Caco-2 (cell line): ENCODE measurements at places on chromosomes 4 and X. TPM values are rescaled to one million over a fixed set of nuclear protein-coding genes. Genes with fewer than 3 reads are reported as not detected.

DNA sequence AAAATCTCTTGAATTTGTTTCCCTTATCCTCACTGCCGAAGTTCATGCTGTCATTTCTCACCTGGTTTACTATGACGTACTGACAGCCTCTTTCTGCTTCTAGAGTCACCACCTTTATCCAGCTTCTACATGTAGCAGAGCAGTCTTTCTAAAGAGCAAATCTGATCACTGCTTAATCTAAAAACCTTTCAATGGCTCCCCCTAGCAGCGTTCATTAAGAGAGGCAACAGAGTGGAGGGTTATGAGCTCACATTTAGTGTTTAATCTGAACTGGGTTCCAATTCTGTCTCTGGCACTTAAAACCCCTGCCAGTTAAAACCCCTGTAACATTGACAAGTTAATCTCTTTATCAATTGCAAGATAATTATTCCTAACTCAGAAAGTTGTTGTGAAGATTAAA lies 4.4 kb downstream of the RBPJ start:
- DNase-seq: peak; percentile 20

DNA sequence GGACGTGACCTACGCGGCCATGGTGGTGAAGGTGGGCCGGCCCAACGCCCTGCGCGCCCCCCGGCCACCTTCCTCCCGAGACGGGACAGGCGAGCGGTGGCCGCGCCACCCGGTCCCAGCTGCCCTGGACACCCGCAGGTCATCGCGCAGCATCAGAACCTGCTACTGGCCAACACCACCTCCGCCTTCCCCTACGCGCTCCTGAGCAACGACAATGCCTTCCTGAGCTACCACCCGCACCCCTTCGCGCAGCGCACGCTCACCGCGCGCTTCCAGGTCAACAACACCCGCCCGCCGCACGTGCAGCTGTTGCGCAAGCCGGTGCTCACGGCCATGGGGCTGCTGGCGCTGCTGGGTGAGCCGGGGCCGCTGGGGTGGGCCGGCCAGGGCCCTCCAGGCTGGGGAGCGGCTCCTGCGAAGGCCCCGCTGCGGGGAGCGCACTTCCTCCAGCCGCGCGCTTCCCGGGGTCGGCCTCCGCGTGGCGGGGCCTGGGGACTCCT lies 9.0 kb upstream of the SLC26A1 start:
- peak; percentile 49 for DNase-seq

DNA sequence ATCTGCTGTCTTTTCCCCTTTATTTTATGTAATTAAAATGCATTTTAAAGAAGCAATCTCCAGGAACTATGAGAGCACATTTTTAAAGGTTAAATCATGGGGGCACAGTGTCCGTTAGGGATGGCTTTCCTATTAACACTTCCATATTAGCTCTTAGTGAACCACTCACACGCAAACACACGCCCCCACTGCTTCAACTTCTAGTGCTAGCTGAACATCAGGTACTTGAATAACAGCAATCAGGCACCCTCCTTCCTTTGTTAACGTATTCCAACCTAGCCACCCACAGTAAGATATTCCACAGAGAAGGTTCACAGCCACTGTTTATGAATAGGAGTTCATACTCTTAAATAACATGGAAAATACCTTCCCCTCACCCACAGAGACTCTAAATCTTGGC lies 9.3 kb downstream of the TMEM255A start:
- DNase-seq: no peak

DNA sequence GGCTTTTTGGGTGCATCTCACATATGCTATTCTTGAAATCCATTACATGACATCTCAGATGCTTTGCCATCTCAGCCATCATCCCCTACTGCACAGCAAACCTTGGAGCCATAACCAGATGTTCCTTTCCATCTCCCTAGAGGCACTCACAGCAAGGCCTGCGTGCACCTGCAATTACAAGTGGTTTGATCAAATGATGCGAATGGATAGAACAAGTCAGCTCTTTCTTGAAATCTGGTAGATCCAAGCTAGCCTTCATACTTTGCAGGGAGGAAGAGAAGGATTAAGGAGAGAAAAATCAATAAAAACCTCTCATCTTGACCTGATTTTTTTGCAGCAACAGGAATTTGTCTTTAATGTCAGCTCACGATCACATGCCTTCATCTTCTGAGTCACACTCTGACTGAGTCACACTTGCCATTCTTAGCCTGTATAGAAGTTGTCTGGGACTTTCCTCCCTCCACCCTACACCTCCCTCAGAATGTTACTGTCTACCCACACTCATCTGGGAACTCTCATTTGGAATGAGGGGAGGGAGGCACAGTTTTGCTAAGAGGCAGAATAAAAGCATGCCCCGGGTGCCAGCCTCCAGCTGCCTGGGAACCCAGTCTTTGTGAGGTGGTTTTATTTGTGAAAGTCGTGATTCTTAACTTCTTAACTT lies 11.9 kb upstream of the TRIML1 start:
- DNase-seq: no peak

DNA sequence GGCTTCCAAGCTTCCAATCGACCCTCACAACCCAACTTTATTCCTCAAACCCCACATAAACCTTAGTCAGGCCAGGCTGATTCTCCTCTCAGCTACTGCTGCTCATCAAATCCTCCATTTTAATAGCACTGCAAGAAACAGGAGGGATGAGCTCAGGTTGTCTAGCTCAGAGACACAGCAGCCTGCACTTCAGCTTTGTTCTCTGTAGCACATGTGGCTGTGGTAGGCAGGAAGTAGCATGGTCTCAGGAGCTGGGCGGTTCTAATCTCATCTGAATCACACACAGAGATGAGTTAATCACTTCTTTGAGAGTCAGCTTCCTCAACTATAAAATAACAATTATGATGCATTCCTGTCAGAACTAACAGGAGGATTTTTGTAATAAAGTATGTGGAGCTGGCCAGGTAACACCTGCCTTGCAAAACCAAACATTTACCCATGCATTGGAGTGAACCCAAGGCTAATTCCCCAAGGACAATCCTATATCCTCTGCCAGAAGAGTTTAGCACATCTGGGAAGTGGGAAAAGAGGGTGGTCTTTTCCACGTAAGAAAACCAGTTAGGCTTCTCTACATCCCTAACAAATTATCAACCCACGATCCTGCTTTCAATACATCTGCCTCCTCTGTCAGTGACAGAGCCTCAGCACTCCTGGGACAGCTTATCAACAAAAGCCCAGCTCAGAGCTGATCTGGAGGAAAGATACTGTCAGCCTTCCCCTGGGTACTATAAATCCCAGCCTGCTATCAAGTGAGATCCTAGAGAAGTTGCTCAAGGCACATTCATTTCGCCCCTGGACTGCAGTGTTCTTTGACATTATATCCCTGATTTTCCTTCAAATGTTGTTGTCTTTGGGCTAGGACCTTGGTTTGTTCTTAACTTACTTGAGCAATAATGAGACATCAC lies 32.8 kb downstream of the ELOVL6 start:
- DNase-seq: peak; percentile 41

DNA sequence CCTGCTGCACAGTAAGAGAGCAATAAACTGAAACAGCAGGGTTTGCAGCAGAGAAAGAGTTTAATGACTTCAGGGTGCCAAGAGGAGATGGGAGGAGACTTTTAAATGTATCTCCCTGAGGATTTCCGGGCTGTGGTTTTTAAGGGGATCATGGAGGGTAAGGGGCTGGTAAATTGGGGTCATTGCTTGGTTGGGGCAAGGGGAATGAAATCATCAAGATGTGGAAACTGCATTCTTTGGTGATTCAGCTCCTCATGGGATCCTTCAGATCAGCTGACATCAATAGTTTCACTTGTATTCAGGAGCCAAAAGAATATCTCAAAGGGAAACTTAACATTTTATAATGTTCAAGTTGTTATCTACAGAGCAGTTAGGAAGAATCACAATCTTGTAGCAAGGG lies 174.3 kb upstream of the ANXA10 start:
- no peak for DNase-seq

- DNase-seq: peak; percentile 34
These were observed 11.3 kb upstream of the PHKA2 start for GRCh38 chrX:18995221-18995620.

GRCh38 chr4:102783006-102783405 lies 22.2 kb upstream of the MANBA start:
- DNase-seq: no peak

- no peak for DNase-seq
These were observed 18.4 kb downstream of the MAML3 start for GRCh38 chr4:140135529-140136088.

DNA sequence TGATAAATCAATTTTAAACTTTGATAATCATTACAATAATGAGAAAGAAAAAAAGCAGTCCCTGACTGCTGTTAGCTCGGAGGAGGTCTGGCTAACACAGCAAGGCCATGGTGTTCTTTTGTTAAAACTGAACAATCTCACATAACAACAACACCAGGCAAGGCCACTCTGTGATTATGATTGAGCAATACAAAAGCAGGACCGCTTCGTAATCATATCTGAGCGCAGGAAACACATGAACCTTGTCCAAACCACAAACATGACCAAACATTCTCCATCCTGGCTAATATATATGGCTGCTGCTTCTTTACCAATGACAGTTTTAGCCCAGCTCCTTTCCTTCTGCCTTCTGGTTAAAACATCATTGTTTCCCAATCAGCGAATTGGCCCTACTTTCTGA lies 76.8 kb upstream of the DDX53 start:
- DNase-seq: no peak

GRCh38 chr4:125482822-125483221 lies 168.1 kb downstream of the FAT4 start:
- DNase-seq: no peak

DNA sequence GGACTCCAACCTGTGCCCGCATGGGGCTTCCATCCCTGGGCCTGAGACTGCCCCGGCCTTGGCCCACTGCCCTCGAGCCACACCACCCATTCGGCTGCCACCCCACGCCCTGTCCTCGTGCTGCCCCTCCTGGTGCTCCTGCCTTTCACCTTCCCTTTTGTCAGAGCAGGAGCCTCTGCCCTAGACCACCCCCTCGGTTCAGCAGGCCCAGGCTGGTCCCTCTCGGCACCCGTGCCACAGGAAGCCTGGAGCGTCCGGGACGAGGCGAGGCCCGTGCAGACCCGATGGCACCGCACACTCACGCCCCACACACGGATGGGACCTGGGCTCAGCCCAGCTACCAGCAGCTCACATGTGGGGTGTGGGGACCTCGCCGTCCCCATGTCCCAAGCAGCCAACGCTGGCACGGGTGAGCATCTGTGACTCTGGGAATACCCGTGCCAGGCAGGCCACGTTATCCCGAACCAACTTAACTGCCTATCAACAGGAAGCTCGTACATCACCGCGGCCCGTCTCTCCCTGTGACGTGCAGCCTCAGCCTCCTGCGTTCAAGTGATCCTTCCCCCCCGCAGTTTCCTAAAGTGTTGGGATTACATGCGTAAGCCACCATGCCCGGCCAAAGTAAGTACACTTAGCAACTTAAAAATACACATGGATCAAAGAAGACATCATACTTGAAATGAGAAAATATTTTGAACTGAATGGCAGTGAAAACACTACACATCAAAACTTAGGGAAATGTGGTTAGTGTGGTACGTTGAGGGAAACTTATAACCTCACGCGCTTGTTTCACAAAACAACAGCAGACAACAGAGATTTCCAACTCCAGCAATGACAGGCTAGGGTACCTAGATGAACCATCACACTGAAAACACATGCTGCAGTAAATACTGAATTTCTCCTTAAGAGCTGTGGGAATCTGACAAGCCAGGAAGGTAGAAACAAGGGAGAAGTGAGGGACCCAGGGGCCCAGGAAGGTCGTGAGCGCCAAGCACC lies 29.0 kb downstream of the LRPAP1 start:
- no peak for DNase-seq

- DNase-seq: no peak
These were observed 716.6 kb downstream of the KLHL13 start for GRCh38 chrX:117400005-117400404.

- DNase-seq: no peak
These were observed 7.9 kb downstream of the HTRA3 start for GRCh38 chr4:8277356-8278008.

- DNase-seq: no peak
These were observed 1480.5 kb upstream of the IGFBP7 start for GRCh38 chr4:58590722-58591121.

DNA sequence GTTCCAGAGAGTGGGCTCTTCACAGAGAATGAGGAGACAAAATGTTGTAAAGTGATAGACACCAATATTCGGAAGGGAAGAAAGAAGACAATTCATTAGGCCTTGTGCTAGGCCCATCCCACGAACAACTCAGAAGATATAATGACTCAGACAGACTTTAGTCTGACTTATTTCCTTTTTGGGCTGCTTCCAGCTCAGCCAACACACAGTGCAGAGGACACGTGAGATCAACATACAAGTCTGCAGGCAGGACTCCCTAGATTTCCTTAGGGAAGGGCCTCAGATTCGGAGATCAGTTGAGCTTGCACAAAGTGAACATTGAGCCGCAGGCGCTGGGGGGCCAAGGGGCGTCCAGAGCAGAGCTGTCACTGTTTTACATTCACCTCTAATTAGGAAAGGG lies 290.7 kb upstream of the TENM3 start:
- no peak for DNase-seq

DNA sequence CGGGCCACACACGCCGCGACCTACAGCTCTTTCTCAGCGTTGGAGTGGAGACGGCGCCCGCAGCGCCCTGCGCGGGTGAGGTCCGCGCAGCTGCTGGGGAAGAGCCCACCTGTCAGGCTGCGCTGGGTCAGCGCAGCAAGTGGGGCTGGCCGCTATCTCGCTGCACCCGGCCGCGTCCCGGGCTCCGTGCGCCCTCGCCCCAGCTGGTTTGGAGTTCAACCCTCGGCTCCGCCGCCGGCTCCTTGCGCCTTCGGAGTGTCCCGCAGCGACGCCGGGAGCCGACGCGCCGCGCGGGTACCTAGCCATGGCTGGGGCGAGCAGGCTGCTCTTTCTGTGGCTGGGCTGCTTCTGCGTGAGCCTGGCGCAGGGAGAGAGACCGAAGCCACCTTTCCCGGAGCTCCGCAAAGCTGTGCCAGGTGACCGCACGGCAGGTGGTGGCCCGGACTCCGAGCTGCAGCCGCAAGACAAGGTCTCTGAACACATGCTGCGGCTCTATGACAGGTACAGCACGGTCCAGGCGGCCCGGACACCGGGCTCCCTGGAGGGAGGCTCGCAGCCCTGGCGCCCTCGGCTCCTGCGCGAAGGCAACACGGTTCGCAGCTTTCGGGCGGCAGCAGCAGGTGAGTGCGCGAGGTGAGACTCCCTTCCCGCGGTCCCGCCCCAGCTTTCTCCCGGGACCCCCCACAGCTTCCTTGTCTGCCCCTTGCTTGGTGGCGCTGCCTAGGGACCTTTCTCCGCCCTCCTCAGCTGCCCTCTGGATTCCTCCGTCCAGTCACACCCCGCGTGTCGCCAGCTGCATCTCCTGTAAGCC lies 678 bp downstream of the BMP3 start:
- DNase-seq: no peak

- DNase-seq: no peak
These were observed 19.3 kb downstream of the YIPF7 start for GRCh38 chr4:44632089-44632488.

GRCh38 chr4:150130933-150131332 lies 52.7 kb downstream of the DCLK2 start:
- no peak for DNase-seq

The CSAG1 gene
- total RNA-seq: not detected in 2 replicates

The CLGN gene
- 2.6 and 5.5 TPM in 2 replicates for total RNA-seq

The GYG2 gene
- total RNA-seq: 44.0 and 50.4 TPM in 2 replicates

The ERCC6L gene
- total RNA-seq: 9.7 and 10.2 TPM in 2 replicates

The WAS gene
- total RNA-seq: 0.39 and 0.43 TPM in 2 replicates

The MAP3K15 gene
- total RNA-seq: 1.3 and 1.5 TPM in 2 replicates

The OTC gene
- total RNA-seq: not detected in 2 replicates
